ENCODE measurements at places on chromosomes 5 and 9. TPM values are rescaled to one million over a fixed set of nuclear protein-coding genes. Genes with fewer than 3 reads are reported as not detected.

The MARCHF11 gene
- total RNA-seq: not detected

The LCN9 gene
- not detected for total RNA-seq

The QRFP gene
- total RNA-seq: not detected

The REXO4 gene
- total RNA-seq: 49.5 TPM

The CD14 gene
- 0.70 TPM for total RNA-seq
